ENCODE measurements at places on chromosomes 6 and 20. TPM values are rescaled to one million over a fixed set of nuclear protein-coding genes. Genes with fewer than 3 reads are reported as not detected.

Gene PRR18
- 0.27 TPM for polyA plus RNA-seq

Gene CASS4
- polyA plus RNA-seq = 3.1 TPM

Gene DEFB132
- not detected for polyA plus RNA-seq

GRCh38 chr20:9499126-9499899 lies 15.1 kb upstream of the LAMP5 start:
- DNase-seq = no peak

DNA sequence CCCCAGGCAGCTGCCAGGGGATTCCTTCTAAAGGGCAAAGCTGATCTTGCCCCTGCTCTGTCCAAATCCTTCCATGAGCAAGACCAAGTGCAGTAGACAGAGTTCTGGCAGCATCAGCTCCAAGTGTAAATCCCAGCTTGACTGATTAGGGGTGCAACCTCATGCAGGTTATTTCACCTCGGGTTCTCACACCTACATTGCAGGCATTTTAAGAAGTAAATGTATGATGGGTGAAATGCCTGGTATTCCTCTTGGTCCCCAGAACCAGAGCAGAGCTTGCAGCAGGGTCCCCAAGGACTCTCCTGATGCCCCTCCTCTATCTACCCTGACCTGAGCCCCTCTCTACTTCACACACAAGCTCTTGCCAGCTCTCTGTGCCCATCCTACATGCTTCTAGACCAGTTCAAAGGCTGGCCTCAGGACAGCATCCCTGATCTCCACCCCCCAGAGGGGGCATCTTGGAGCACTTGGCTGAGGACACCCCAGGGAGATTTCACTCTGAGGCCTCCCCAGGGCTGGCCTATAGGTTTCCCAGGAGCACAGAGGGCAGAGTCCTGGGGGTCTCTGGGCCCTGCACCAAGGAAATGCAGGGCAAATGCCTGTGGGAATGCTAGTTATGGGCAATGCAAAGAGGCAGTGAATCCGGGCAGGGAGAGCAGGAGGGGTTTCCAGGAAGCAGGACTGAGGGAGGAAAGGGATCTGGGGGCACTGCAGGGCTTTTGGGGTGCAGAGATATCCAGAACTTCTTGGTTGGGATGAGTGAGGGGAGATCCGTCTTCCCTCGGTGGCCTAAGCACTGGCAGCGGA lies 1.0 kb downstream of the LZTS3 start:
- DNase-seq = no peak

GRCh38 chr6:147205690-147206600 lies 1.7 kb downstream of the STXBP5 start:
- no peak for DNase-seq

DNA sequence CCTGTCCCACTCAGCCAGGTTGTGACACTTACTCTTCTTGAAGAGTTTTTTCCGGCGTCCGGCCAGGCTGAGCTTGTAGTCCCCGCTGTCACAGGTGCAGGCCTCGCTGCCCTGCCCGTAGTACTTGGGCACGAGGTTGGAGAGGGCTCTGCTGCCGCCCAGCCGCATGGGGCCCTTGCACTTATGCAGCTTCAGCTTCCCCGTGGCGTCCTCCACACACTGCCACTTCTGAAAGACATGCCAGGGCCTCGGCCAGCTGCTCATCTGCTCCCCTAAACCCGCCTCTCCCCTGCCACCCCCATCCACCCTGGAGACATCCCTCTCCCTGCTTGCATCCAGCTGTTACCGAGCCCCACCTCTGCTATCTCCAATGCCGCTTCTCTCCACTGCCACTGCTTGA lies 113.1 kb downstream of the SULF2 start:
- DNase-seq = no peak

DNA sequence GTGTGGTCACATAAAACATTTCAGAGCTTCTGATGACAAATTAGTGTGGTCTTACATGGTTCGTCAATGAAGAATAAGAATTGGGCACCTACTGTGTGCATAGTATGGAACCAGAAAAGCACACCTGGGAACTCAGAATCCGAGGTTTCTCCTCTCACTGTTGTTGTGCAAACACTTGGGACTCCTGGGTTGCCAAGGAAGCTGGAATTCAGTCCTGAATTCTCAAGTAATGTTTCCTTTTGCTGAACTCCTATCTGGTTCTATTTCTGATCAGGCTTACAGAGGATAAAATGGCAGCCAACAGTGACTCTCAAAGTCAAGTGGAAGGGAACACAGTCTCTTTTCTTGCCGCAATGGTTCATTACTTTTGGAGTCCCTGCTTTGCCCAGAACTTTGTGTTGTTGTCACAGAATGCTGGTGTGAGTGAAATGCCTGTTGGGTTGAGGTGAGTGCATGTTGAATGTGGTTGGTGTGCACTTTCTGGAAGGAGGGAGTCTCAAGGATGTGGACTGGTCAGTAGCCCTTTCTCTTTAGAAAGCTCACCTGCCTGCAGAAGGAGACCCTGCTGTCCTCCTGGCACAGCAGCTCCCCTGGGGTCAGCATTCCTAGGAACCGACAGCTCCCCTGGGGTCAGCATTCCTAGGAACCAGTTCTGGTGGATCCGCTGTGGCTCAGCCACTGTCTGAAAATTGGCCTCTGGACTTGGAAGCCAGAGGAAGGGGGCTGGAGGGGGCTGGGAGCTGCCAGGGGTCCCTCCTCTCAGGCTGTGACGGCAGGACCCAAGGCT lies 1.4 kb downstream of the UNC93A start:
- no peak for DNase-seq

DNA sequence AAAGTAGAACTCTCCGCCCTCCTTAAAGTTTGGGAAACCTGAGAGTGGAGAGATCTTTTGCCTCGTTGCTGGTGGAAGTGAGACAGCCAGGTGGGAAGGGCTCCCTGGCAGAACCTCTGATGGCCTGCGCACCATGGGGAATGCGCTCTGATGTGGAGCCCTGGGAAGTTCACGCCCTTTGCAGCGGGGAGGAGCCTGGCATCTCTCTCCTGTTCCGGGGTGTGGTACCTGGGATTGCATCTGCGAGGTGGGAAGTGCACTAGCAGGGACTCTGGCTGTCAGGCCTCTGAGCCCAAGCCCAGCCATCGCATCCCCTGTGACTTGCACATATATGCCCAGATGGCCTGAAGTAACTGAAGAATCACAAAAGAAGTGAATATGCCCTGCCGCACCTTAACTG lies 159.8 kb downstream of the AKAP7 start:
- DNase-seq = no peak

DNA sequence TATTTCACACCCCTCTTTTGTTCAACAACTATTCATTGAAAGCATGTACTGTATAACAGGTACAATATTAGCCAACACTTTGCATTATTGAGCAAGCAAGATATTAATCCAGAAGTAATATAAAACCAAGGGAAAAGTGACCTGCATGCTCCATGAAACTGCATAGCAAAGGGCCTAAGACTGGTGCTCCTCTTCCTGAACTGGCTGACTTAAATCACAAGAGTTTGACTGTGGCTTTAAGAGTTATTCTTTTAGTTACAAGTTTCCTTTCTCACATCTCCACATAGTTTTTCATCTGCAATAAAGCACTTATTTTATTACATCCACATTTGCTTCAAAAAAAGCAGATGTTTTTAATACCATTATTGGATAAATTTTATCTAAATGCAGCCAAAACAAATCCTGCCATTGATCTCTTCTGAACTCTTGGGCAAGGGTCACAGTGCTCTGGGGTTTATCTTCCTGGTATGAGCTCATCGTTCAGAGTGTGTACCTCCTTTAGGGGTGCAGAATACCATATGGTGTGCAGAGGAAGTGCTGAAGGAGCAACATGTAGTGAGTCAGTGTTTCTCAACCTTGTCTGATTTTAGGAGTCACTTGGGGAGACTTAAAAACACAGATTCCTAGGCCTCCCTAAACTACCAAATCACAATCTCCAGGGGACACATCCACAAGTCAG lies 1225.9 kb upstream of the MAP3K7 start:
- no peak for DNase-seq

- DNase-seq = no peak
These were observed 5.3 kb downstream of the PXDC1 start for GRCh38 chr6:3746119-3746691.

DNA sequence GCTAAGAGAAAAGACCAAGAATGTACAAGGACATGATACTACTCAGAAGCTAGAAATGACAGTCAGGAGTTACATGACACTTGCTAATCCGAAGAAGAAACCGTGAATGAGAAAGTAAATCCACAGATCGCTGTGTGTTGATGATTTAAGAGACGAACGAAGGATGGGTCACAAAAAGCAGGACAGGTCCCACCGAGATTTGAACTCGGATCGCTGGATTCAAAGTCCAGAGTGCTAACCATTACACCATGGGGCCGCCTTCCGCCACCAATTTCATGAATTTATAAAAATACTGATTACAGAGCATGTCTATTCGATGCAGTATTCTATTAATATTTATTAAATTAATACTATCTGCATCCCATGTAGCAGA lies 54.0 kb upstream of the BTN3A2 start:
- no peak for DNase-seq

GRCh38 chr6:113734982-113735381 lies 122.2 kb upstream of the MARCKS start:
- no peak for DNase-seq

DNA sequence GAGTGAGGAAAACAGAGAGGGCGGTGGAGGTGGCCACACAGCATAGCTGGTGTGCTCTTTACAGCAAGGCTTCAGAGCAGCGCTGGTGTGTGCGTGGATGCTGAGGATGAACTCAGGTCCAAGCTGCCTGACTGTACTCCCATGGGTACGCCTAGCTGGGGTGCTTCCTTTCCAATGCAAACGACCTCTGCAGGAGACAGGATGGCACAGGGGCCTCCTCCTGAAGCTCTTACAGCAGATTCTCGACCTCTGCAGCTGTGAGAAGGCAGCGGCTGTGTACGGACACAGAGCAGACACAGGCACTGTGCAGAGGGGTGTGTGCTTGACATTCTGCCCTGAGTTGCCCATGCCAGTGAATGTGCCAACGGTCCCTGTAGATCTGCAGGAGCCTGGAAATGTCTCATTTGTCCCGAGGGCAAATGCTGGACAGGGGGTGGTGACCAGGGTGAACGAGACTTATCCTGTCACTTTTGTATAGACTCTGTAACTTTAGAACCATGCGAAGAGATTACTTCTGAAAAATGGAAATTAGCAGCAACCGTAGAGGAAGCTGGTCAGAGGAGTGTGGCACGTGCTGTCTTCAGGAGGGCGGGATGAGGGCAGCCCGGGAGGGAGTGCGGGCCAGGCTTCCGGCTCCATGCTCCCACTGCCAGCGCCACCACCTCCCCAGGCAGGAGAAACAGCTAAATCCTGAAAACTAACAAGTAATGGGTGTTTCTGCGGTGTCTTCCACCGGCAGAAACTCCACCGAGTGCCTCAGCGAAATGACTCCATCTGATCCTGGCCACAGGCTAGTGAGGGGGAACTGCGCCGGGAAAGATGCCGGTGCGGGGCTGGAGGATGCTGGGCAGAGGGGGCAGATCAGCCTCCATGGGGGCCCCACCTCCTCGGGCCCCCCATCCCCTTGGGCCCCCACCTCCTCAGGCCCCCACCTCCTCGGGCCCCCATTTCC lies 120.9 kb upstream of the RPS6KA2 start:
- DNase-seq = no peak

- DNase-seq = no peak
These were observed 273.8 kb downstream of the SAMD5 start for GRCh38 chr6:147782302-147782701.

- no peak for DNase-seq
These were observed 57.9 kb downstream of the KCNB1 start for GRCh38 chr20:49424536-49424935.

GRCh38 chr20:34420146-34420545 lies 57.1 kb downstream of the ITCH start:
- no peak for DNase-seq

- DNase-seq = no peak
These were observed 1.5 kb downstream of the BAK1 start for GRCh38 chr6:33578588-33579011.

- no peak for DNase-seq
These were observed 114.7 kb downstream of the GJA10 start for GRCh38 chr6:90008908-90009501.

- DNase-seq = no peak
These were observed 40.2 kb downstream of the PDYN start for GRCh38 chr20:1953621-1954020.

DNA sequence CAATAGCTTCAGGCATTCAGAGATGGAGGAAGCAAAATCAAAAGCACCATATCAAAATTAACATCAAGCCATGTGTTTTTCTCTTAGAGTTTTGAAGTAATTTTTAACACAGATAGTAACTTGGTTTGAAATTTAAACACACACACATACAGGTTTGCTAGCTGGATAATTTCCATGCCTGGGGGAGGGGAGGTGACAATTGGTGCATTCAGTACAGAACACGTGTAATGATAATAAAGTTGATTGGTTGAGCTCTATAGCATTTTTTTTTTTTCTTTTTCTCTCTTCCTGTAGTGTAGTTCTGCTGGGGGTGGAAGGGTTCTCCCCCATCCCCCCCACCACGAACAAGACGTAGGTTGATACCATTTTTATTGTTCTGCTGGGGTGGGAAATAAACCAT lies 564.8 kb downstream of the LMBRD1 start:
- DNase-seq = no peak

DNA sequence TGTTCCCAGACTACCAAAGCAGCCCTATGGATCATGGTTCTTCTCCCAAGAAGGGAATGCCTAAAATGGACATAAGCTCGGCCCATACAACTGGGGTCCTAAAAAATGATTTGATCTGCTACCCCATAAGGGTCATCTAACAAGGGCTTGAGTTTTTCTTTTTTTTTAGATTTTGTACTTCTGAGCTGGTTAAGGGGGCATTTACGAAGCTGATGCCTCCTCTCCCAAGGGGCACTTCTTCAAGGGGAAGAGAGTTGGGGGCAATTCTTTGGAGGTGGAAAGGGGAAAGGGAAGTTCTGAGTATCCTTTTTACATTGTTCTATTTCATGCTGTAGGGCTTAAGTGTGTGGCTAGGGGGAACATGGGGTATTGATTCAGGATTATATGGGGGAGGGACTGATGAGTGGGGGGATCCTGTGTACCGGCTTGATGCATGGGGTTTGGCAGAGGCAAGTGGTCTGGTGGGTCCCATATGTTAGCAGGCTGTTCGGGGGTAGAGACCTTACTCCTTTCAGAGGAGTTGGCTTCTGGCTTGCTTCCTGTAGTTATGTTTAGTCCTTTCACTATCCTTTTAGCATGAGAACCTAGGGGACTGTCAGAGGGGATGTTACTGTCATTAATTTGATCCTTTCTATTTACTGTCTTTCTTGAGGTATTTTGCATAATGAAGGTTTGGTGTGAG lies 8.1 kb upstream of the ZNFX1 start:
- no peak for DNase-seq

DNA sequence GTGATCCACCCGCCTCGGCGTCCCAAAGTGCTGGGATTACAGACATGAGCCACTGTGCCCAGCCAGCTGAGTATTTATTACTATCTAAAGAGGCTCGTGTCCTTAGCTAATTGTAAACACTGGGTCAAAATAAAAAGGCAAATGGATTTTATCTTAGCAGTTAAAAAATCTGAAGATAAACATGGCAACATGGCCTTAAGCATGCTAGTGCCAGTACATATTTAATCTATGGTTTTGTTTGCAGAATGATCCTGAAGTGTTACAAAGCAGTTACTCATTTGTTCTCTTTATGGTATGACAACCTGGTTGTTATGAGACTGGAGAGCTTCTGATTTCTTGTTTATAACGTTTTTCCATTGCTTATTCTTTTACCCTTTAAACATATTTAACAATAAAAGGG lies 3.9 kb upstream of the KIAA0408 start:
- no peak for DNase-seq

Measured in renal cortex interstitium (tissue), 15 donors.